ENCODE measurements at places on chromosomes 12 and 14.
A peak's percentile ranks its signal among the peaks of the same experiment; 100 is the strongest.

DNA sequence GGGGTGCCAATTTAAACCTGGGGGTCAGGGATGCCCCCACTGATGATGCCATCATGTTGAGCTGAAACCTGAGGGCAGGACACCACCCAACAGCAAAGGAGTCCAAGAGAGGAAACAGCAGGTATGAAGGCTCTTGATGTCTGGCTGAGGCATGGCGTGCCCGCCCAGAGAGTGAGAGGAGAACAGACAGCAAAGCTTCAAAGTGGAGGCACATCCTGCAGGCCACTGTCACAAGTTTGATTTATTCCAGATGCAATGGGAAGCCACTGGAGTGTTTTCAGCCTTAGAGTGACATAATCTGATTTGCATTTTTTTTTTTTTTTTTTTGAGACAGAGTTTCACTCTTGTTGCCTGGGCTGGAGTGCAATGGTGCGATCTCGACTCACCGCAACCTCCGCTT lies 34.8 kb downstream of the IRF2BPL start:
- DNase-seq: no peak

DNA sequence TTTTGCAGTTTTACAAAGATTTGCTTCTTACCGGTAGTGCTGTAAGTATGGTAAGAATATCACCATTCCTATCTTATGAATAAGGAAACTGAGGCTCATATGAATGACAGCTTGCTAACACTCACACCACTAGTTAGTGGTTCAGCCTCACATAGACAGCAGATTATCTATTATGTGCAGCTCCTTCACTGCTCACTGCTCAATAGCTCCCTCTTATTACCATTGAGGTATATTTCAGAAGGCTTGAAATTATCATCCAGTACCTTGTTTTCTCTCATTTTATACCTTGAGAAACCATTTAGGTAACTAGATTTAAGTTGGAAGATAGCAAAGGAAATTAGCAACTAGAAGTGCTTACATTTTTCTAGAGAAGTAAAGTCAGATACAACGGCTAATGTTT lies 15.5 kb downstream of the RIC8B start:
- no peak for DNase-seq

GRCh38 chr12:7144414-7145120 lies 14.4 kb downstream of the CLSTN3 start:
- DNase-seq: no peak

DNA sequence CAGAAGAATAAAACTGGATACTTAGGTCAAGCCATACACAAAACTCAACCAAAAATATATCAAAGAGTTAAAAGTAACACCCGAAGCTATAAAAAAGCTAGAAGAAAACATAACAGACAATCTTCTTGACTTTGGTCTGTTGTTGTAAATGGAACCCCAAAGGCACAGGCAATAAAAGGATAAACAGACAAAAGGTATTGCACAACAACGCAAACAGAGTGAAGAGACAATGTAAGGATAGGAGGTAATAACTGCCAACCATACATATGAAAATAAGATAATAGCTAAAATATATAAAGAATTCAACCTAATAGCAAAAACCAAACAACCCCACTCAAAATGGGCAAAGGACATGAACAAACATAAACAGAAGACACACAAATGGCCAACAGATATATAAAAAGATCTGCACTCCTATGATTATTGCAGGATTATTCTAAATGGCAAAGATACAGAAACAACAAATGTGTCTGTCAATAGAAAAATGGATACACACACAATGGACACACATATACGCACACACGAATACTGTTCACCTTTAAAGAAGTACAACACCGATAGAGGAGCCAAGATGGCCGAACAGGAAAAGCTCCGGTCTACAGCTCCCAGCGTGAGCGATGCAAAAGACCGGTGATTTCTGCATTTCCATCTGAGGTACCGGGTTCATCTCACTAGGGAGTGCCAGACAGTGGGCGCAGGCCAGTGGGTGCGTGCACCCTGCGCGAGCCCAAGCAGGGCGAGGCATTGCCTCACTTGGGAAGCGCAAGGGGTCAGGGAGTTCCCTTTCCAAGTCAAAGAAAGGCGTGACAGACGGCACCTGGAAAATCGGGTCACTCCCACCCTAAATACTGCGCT lies 1137.1 kb downstream of the FSCB start:
- no peak for DNase-seq

DNA sequence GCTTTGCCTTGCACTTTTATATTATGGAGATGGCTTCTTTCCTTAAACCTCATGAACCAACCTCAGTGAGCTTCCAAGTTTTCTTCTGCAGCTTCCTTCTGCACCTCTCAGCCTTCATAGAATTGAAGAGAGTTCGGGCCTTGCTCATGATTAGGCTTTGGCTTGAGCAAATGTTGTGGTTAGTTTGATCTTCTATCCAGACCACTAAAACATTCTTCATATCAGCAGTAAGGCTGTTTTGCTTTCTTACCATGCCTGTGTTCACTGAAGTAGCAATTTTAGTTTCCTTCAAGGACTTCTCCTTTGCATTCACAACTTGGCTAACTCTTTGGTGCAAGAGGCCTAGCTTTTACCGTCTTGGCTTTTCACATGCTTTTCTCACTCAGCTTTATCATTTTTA lies 125.4 kb downstream of the SNAPC1 start:
- no peak for DNase-seq

GRCh38 chr12:104623883-104624282 lies 167.1 kb downstream of the CHST11 start:
- DNase-seq: no peak

DNA sequence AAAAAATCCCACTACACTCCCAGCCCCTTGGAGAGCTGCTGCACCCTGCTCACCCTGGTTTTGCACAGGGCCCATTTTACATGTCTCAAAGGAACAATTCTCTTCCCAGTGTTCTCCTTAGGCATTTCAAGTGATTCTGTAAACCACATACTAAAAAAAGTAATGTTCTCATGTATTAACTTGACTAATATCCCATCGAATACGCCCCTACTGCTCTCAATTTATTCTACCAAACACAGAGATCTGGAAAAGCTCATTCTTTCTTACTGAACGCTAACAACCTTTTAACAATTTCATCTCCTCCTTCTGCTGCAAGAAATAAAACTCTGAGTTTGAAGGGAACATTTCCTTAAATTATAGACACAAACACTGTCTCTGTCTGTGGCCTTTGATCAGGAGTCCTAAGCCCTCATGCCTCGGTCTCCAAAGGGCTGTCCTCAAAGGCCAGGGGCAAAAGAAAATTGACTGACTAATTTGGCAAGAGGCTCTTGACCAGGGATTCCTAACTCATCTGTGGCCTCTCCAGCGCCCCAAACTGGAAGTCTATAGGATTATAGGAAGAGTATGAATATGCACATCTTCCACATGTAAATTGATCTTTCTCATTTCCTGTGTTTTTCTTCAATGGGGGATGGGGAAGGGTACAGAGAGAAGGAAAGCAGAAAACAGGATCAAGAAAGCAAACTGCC lies 17.1 kb upstream of the TSPAN11 start:
- no peak for DNase-seq

- no peak for DNase-seq
These were observed 3.7 kb downstream of the NUAK1 start for GRCh38 chr12:106135075-106135474.

- no peak for DNase-seq
These were observed 6.7 kb downstream of the REC8 start for GRCh38 chr14:24178399-24179178.

GRCh38 chr14:104689881-104690711 lies 678 bp downstream of the INF2 start:
- no peak for DNase-seq

DNA sequence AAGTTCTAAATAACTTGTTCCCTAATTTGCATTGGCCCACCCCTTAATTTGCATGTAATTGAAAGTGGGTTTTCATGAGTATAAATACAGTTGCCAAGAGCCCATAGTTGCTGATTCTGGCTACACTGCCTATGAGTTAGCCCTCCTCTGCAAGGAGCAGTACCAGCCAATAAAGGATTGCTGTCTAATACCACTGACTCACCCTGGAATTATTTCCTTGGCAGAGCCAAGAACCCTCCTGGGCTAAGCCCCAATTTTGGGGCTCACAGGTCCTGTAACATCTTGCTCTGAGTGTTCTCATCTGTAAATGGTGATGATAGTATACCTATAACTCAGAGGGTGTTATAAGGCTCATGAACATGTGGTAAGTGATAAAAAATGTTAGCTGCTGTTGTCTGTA lies 6.8 kb downstream of the TTC8 start:
- DNase-seq: no peak

DNA sequence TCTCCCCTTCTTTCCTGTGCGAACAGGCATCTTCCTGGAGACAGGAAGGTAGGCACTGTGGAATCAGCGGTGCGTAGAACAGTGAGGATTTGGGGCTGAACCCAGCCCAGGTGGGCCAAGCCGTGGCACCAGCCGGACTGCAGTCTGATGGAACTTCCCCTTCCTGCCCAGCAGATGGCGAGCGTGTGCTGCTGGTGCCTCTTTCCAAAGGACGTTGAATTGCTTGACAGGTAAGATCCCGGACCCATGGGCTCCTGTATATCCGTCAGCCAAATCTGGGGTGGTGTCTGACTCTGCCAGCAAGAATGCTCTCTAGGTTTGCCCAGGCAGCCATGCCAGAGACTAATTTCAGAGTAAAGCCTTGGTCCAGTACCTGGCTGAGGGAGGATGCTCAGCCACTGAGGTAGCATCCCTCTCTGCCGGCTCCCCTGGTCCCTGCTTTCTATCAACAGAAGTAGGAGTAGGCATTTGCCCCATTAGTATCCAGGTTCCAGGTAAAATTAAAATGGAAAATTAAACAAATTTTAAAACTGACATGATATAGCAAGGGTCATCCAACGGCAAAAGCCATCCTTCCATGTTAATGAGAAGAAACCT lies 21.1 kb upstream of the KCNA5 start:
- DNase-seq: peak; percentile 10

GRCh38 chr12:128914908-128915563 lies 61.8 kb downstream of the GLT1D1 start:
- no peak for DNase-seq

DNA sequence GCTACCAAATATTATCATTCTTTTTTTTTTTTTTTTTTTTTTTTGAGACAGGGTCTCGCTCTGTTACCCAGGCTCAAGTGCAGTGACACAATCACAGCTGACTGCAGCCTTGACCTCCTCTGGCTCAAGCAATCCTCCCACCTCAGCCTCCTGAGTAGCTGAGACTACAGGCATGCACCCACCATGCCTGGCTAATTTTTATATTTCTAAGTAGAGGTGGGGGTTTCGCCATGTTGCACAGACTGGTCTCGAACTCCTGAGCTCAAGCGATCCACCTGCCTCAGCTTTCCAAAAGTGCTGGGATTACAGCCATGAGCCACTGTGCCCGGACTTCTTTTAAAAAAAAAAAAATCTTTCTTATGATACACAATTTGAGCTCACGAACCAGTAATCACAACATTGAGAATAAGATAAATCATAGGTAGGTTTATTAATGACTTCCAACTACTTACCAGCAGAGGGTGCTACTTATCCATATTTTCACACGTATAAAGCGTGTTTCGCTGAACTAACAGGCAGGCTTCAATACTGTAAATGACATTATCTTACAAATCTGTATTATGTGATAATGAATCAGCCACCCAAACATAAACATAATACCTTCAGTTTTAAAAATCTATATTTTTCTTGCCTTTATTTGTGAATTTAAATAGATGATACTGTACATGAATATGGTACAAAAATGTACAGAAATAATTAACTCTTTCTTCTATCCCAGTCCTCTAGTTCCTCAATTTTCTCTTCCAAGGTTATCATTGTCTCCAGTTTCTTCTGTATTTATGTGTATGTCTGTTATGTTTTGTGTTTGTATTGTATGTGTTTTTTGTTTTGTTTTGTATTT lies 42.5 kb upstream of the BCAT1 start:
- peak; percentile 8 for DNase-seq

DNA sequence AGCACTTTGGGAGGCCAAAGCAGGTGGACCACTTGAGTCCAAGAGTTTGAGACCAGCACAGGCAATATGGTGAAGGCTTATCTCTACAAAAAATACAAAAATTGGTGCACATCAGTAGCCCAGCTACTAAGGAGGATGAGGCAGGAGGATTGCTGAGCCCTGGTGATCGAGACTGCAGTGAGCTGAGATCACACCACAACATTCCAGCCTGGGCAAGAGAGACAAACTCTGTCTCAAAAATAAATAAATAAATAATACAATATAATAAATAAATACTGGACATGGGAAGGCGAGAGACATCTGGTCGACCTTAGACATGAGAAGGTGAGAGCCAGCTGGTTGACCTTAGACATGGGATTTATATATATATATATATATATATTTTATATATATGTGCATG lies 119.8 kb upstream of the SLC38A4 start:
- no peak for DNase-seq

GRCh38 chr12:124404162-124404784 lies 109.4 kb downstream of the RFLNA start:
- no peak for DNase-seq

DNA sequence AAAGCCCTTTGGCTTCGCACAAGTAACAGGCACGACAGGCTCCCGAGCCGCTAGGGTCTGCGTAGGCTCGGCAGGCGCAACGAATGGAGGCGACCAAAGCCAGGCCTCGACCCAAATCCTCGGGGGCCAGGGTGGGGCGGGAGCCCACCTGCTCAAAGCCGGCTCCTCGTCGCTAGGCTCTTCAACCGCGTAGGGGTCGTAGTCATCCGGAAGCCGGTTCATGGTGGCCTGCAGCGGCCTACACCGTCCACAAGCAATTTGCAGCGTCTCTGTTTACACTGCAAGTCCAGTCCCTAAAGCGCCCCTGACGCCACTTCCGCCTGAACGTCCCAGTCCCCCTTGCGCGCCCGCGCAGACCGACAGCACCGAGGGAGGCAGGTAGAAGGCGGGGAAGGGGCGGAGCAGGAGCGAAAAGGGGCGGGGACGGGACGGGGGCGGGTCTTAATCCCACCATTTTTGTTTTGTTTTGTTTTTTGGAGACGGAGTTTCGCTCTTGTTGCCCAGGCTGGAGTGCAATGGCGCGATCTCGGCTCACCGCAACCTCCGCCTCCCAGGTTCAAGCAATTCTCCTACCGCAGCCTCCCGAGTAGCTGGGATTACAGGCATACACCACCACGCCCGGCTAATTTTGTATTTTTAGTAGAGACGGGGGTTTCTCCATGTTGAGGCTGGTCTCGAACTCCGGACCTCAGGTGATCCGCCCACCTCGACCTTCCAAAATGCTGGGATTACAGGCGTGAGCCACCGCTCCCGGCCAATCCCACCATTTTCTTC lies at the start of gene EAPP:
EAPP (minus strand) TSS at position 295 of the 774 bp plus-strand sequence; CDS start at position 222, 73 bp downstream.
- peak; percentile 93 for DNase-seq

All from effector CD4-positive, alpha-beta T cell (primary cell).